Esophagus squamous epithelium (tissue), 5 donors: ENCODE measurements at places on chromosomes 4 and X.
A peak's percentile ranks its signal among the peaks of the same experiment; 100 is the strongest.

DNA sequence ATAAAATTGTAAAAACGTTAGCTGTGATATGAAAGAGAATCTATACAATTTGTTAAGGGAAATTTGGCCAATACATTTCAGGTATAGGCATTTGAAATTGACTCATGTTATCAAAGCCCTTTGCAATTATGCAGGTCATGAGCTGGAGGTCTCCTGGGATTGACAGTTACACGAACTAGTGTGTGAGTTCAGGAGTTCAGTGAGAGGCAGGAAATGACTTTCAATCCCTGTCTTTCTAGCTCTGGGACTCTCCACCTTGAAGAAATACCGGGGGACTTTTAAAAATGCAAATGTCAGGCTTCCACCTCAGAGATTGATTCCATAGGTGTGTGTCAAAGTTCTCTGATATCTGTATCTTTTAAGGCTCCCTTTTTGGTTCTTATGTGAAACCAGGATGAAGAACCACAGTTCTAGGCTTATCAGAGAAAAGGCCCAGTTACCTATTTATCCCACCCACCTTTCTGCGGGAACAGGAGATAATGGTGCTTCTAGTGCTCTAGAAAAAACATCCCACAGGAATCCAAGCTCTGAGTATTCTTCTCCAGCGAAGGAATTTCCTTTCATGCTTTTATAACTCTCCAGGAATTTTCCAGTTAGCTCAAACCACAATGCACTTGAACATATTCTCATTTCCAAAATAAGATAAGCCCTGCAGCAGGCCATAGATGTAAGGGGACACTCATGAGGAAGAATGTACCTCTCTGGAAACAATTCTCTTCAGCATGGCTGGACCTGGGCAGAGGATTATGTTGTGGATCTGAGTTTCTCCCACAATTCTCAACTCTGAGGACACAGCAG, 501.0 kb downstream of the IDS start:
- no peak for DNase-seq

DNA sequence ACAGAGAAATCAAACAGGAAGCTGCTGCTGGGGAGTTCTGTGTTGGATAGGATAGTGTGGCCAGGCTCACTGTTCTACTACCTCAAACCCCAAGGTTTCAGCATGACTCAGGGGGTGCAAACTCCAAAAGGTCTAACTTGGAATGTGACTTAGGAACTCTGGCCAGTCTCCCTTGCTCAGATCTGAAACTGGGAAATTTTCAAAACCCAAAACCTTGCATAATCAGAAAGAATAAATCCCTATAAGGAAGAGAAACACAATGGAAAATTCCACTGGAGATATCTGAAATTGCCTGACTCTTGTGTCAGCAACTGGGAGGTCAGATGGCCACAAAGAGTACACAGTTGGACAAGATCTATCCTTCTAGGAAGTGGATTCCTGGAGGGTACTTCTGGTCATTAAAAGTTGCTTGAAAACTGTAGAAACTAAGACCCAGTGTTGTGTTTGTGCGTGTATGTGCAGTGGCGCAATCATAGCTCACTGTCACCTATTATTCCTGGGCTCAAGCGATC, 58.0 kb downstream of the PPEF2 start:
- DNase-seq, result no peak

DNA sequence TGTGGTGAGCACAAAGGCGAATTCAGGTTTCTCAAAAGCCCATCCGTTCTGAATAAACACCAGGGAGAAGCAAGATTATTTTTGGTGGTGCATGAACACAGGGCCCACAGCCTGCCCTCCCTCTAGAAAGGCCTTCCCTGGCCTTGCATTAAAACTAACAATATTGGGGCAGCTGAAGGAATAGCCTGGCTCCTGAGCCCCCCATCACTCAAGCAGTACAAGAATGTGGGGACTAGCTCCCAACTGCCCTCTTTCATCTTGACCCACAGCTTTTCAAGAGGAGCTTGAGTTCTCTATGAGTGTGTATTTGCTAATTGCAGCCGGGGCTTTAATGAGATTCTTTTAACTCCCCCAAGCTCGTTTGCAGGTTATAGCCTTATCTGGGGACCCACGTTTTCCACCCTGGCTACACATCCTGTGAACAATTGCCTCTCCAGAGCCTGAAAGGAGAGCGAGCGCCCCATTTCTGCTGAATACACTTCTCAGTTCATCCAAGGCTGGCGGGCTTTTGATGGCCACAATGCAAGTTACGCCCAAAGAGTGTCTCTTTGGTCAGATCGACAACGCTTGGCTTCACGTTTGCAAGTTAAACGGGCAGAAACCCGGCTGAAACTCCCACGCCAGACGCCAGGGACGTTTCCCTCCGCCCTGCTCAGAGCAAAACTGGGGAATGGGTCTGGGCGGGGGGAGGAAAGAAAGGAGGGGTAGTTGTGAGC, 4.7 kb upstream of the GSX2 start:
- no peak for DNase-seq

DNA sequence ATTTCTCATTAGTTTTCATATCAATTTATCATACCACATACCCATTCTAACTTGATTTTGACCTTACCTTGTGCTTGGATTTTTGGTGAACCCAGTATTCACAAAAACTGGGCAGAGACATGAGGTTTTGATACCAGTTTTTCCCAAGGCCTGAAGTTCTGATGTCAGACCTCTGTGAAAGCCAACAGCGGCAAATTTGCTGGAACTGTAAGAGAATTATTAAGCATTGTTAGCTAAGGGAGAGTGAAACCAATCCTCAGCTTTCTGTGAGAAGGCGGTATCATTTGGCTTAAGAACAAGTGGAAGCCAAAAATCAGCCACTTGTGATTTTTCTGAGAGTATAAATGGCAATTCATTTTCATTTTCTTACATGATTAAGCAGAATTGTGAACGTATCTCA, 8.9 kb downstream of the HSD17B13 start:
- no peak for DNase-seq

- no peak for DNase-seq
Observed at GRCh38 chrX:128975745-128976144, 547.5 kb downstream of the SMARCA1 start.

GRCh38 chrX:22135171-22135711, 103.1 kb downstream of the PHEX start:
- DNase-seq, result no peak

- DNase-seq, result no peak
Observed at GRCh38 chr4:42574870-42575430, 82.0 kb downstream of the ATP8A1 start.

- no peak for DNase-seq
Observed at GRCh38 chrX:2176733-2177132, 324.0 kb downstream of the DHRSX start.

DNA sequence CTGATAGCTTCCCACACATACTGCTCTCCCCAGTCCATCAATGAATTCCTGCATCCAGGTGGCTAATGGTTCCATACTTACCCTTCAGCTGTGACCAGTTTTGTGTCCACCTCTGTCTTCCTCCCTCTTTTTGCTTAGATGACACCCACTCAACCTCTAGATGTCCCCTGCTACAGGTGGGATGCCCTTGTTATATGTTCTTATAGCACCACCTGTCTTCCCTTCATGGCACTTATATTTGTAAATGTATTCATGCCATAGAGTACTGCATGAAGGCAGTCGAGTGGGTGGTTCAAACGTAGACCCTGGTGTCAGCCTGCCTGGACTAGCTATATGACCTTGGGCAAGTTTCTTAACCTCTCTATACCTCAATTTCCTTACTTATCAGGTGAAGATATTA, 6.5 kb upstream of the USP46 start:
- no peak for DNase-seq

GRCh38 chr4:183757060-183757459, 98.0 kb downstream of the TRAPPC11 start:
- no peak for DNase-seq

- DNase-seq, result no peak
Observed at GRCh38 chr4:37383579-37384229, 139.2 kb downstream of the NWD2 start.

- no peak for DNase-seq
Observed at GRCh38 chrX:123489011-123489410, 243.8 kb downstream of the THOC2 start.

- DNase-seq, result peak; percentile 1
Observed at GRCh38 chr4:77818073-77818601, 1.0 kb downstream of the CNOT6L start.

GRCh38 chr4:184755278-184755677, 21.4 kb upstream of the CENPU start:
- no peak for DNase-seq

- DNase-seq, result no peak
Observed at GRCh38 chr4:1842993-1843448, 12.9 kb downstream of the LETM1 start.

DNA sequence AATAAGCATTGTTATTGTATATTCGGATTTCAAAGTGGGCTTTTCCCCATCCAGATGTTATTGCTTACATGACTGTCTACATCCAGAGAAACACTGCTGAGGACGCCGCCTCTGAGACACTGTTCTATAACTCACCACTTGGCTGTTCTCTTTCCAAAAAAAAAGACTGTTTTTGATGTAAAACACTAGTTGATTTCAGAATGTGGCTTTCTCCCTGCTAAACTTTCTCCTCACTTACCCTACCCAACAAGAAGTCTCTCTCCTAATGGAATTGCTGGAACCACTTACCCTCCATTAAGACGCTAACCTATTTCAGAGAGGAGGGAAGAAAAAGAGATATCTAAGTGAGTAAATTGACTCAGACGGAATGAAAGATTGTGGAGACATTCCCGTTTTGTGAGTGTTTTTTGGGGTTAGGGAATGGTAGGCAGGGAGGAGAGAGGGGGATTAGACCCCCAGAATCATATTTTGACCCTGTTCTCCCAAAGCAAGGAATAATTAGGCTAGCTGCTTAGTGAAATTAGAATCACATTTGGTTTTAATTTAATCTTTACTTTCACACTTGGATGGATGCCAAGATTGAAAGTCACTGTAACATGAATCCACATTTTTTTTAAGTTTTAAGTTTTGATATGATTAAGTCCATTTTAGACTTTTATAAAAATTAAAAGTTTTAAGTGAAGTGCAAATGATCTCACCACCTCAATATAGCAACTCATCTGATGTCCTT, 174.9 kb downstream of the CHIC2 start:
- DNase-seq, result no peak

- DNase-seq, result no peak
Observed at GRCh38 chr4:182491719-182492118, 248.5 kb downstream of the TENM3 start.

DNA sequence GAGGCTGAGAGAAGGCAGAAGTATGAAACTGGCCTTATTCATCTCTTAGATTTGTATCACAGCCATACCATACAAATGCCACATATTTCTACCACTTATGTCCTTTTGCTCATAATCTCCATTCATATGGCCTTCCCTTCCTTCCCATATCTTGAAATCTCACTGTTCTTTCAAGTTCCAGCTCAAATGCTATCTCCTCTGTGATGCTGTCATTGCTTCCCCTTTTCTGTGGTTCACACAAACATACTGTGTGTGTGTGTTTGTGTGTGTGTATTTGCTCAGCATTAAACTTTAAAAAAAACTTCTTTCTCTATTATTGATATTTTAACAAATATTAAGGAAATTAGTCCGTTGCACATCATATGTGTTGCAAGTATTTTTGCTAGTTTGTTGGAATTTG, 26.7 kb downstream of the PHKA1 start:
- DNase-seq, result no peak

DNA sequence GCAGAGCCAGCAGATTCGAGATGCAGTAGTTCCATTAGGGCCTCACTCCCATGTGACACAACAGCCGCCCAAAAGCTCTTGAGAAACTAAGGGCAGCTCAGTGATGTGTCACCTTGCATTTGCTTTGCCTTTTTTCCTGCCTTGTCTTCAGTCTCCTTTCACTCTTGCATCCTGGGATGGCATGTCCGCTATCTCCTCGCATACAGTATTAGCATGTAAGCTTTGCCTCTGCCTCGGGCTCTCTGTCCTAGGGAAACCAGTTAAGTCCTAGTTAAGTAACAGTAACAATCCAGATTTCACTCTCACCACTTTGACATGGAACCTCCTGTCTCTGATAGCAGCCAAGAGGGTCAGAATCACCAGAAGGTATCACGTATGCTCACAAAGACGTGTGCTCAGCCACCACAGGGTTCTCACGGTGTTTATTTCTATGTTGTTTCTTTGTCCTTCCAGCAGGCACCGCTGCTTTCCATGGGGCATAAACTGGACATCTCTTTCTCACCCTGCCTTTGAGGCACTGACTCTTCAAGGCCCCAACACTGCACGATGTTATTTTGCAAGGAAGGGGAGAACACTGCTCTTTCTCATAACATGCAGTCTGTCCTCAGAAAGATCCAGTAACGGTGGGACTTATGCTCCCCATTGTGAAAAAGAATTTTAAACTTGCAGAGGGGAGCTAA, 26.7 kb upstream of the SORBS2 start:
- DNase-seq, result no peak

- DNase-seq, result no peak
Observed at GRCh38 chr4:155164718-155165117, 43.7 kb upstream of the NPY2R start.

- DNase-seq, result no peak
Observed at GRCh38 chr4:78565971-78566372, 14.4 kb downstream of the ANXA3 start.

DNA sequence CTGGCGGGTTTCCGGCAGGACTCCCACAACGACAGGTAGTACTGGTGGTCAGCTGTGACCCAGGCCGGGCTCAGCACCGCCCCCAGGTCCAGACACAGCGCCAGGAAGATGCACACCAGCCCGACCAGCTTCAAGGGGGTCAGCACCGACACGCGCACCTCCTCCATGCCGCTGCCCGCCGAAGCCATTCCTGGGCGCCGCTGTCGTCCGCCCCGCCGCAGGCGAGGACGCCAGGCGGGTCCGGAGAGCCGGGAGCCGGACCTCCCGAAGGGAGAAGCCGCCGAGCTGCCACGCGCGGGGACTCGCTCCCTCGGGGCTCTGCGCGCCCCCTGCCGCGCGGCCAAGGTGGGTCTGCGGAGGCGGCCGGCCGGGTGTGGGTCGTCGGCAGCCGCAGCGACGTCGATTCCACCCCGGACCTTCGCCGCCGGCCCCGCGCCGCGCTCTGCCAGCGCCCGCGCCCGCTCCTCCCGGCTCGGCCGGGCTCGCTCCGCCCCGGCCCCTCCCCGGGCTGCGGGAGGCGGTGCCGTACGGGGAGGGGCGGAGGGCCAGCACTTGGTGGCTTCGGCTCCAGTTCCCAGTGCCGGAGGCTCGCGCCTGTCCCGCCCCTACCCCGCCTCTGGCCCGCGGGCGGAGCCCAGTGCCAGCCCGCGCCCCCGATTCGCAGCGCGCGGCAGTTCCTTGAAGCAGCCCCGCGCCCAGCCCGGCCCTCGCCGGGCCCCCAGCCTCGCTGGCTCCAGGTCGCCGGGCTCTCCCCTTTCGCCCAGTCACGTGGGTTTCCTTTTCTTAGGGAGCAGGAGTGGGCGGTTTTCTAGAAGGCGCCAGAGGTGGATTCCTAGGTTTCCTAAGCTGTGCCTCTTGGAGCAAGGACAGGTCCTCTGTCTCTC, at the start of gene TMEM47:
TMEM47 (minus strand) TSS at position 444 of the 884 bp plus-strand sequence; CDS start at position 188, 256 bp downstream.
- DNase-seq, result no peak

GRCh38 chrX:136608295-136608933, 39.5 kb upstream of the CD40LG start:
- no peak for DNase-seq

DNA sequence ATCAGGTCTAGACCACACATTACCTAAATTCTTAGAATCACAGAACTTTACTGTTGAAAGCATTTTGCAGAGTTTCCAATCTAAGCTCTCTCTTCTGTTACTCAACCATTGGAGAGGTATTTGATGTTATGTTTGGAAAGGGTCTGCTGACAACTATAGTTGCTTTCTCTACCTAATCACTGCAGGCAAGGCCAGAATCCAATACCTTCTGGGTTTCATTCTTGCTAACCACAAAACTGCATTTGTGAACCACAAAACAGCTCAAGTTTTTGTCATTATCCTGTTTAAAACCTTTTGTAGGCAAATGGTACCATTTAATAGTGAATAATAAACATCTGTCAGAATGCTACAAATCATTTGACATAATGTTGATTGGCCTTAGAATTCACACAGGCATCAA, 380.1 kb downstream of the GASK1B start:
- DNase-seq, result no peak
